A673 (cell line): ENCODE measurements at places on chromosomes 6 and 20. TPM values are rescaled to one million over a fixed set of nuclear protein-coding genes. Genes with fewer than 3 reads are reported as not detected.

Gene RUNX2
- 4.0 and 4.9 TPM in 2 replicates for total RNA-seq

Gene SCRT2
- 0.50 and 0.69 TPM in 2 replicates for total RNA-seq

- no peak overlapping the region for H3K4me3 ChIP-seq
- DNase-seq, result no peak
- H3K27ac ChIP-seq, result no peak overlapping the region
- H3K36me3 ChIP-seq, result peaks cover 29% of the 10 kb centered on the region
- H3K4me1 ChIP-seq, result no peaks in the 10 kb centered on the region
These were observed 69.6 kb downstream of the IGF2R start for GRCh38 chr6:160038479-160038878.

DNA sequence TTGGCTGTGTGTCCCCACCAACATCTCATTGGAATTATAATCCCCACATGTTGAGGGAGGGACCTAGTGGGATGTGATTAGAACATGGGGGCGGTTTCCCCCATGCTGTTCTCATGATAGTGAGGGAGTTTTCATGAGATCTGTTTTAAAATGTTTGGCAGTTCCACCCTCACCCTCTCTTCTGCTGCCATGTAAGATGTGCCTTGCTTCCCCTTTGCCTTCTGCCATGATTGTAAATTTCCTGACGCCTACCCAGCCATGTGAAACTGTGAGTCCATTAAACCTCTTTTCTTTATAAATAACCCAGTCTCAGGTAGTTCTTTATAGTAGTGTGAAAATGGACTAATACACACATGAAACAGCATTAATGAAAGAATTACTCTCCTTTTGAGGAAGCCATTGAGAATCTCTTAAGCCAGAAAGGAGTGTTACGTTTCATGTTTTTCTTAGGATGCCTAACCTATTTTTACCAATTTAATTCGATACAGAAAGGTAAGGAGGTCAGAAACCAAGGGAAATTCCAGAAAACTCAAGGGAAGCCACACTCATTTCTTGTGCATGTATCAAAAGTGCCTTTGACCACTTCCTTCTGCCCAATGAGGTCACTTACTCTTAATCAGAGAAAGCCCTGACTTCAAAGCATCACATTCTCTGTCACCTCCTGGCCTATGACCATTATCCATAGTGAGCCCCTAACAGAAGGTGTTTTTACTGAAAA is 24.7 kb upstream of the HINT3 start:
- DNase-seq, result no peak
- H3K27ac ChIP-seq, result no peak overlapping the region
- no peaks in the 10 kb centered on the region for H3K4me1 ChIP-seq
- H3K27me3 ChIP-seq, result no peaks in the 10 kb centered on the region
- H3K36me3 ChIP-seq, result no peaks in the 10 kb centered on the region

DNA sequence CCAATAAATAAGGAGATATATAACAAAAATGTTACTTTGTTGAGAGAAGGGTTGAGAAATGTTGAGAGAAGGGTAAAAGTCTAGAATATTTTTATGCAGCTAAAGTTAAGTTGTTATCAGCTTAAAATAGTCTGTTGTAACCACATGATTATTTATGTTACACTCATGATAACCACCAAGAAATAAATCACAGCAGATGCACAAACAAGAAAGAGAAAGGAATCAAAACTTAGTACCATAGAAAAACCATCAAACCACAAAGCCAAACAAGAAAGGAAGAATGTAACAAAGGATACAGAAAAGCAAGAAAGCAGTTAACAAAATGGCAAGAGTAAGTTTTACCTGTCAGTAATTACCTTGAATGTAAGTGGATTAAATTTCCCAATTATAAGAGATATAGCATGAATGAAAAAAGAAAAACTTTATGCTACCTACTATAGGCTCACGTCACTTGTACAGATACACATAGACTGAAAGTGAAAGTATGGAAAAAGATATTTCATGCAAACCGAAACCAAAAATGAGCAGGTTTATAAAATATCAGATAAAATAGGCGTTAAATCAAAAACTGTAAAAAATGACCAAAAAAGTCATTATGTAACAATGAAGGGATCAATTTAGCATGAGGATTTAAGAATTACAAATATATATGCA is 93.6 kb downstream of the STXBP5 start:
- H3K36me3 ChIP-seq, result no peaks in the 10 kb centered on the region
- H3K4me3 ChIP-seq, result no peak overlapping the region
- DNase-seq, result no peak
- H3K27ac ChIP-seq, result no peak overlapping the region
- H3K27me3 ChIP-seq, result no peaks in the 10 kb centered on the region
- H3K4me1 ChIP-seq, result no peaks in the 10 kb centered on the region

GRCh38 chr6:40877362-40877761 is 161.7 kb downstream of the UNC5CL start:
- no peak for DNase-seq
- H3K4me1 ChIP-seq, result no peaks in the 10 kb centered on the region
- H3K27ac ChIP-seq, result no peak overlapping the region

GRCh38 chr6:142913511-142914047 is 31.4 kb downstream of the HIVEP2 start:
- H3K4me3 ChIP-seq, result no peak overlapping the region
- DNase-seq, result no peak
- no peaks in the 10 kb centered on the region for H3K27me3 ChIP-seq
- no peak overlapping the region for H3K27ac ChIP-seq
- no peaks in the 10 kb centered on the region for H3K4me1 ChIP-seq

GRCh38 chr6:154353626-154354025 is 3.0 kb downstream of the IPCEF1 start:
- H3K36me3 ChIP-seq, result no peaks in the 10 kb centered on the region
- peaks cover 6% of the 10 kb centered on the region for H3K4me1 ChIP-seq
- no peak overlapping the region for H3K4me3 ChIP-seq
- no peaks in the 10 kb centered on the region for H3K27me3 ChIP-seq
- no peak overlapping the region for H3K27ac ChIP-seq

- peak; percentile 36 for DNase-seq
- H3K4me3 ChIP-seq, result no peak overlapping the region
- no peaks in the 10 kb centered on the region for H3K36me3 ChIP-seq
- H3K27me3 ChIP-seq, result no peaks in the 10 kb centered on the region
- no peak overlapping the region for H3K27ac ChIP-seq
These were observed 72.6 kb downstream of the CD109 start for GRCh38 chr6:73768558-73768957.

DNA sequence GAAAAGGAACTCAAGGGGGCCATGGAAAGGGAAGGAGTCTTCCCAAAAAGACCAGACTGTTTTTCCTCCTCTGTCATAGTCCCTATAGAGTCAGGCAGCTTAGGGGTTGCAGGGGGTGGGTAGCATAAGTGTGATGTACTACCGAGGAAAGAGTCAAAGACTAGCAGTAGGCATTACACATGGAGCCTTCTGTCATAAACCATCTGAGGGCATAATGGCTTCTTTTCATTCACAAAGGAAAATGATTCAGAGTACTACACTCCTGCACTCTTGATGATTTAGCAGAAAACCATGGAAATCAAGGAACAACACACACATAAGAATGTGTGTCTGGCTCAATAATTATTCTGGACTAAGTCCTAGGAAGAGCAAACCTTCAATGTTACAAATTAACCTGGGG is 14.9 kb downstream of the PLN start:
- no peak for DNase-seq
- H3K27ac ChIP-seq, result no peak overlapping the region
- peaks cover 14% of the 10 kb centered on the region for H3K4me1 ChIP-seq
- H3K27me3 ChIP-seq, result no peaks in the 10 kb centered on the region

- peaks cover 48% of the 10 kb centered on the region for H3K4me1 ChIP-seq
- H3K27me3 ChIP-seq, result no peaks in the 10 kb centered on the region
- H3K36me3 ChIP-seq, result no peaks in the 10 kb centered on the region
These were observed 6.4 kb downstream of the MYLK4 start for GRCh38 chr6:2744209-2744771.

DNA sequence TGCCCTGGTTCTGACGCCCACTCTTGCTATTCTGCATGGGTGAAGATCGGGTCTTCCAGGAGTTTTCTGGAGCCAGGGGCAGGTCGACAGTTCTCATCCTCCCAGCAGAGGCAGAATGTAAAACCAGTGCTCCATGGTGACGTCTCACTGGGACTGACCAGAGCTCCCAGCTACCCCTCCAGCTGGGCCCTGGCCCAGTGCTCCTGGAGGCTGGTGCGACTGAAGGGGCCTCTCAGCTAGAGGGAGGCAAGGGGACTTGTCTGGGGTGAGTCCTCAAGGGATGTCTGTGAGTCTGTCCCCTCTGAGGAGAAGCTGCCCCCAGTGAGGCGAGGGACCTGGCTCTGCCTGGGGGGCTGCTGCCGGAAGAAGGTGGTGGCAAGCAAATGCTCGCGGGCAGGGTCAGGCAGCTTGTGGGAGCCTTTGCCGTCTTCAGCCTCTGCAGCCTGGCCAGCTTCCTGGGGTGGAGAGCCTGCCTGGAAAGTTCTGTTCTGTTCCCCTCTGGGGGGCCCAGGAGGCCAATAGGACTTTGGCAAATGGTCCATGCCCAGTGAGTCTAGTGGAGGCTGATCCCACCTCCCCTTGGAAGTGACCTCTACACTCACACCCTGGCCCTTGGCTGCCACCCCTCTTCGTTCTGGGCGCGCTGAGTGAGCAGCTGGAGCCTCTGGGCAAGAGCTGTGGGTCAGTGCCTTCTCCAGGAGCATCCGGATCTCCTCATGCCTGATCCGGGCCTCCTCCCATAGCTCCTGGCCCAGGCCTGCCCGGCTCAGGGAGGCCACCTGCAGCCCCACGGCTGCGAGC is 47.5 kb downstream of the KIAA1755 start:
- no peaks in the 10 kb centered on the region for H3K36me3 ChIP-seq
- DNase-seq, result no peak
- no peaks in the 10 kb centered on the region for H3K4me1 ChIP-seq
- H3K27me3 ChIP-seq, result no peaks in the 10 kb centered on the region

GRCh38 chr6:27096834-27097511 is 150.5 kb upstream of the PRSS16 start:
- no peaks in the 10 kb centered on the region for H3K36me3 ChIP-seq
- H3K27ac ChIP-seq, result no peak overlapping the region
- peak overlapping the region; percentile 54 for H3K4me3 ChIP-seq
- no peaks in the 10 kb centered on the region for H3K27me3 ChIP-seq

DNA sequence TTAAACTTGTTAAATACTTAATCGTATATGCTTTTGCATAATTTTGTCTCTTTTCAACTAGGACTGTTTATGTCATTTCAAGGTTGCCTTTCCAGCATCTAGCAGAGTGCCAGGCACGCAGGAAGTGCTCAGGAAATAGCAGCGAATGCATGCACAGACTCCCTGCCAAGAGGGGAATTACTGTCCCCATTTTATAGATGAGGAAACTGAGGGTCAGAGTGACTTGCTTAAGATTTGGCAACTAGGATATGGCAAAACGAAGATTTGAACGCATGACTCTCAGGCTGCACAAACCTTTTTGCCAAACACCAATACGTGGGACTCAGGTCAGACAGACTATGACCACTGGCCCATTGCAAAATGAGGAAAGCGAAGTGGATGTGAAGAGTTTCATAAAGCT is 22.5 kb downstream of the EYA2 start:
- H3K4me1 ChIP-seq, result no peaks in the 10 kb centered on the region
- no peaks in the 10 kb centered on the region for H3K36me3 ChIP-seq
- peaks cover 5% of the 10 kb centered on the region for H3K27me3 ChIP-seq
- no peak for DNase-seq
- H3K4me3 ChIP-seq, result no peak overlapping the region

DNA sequence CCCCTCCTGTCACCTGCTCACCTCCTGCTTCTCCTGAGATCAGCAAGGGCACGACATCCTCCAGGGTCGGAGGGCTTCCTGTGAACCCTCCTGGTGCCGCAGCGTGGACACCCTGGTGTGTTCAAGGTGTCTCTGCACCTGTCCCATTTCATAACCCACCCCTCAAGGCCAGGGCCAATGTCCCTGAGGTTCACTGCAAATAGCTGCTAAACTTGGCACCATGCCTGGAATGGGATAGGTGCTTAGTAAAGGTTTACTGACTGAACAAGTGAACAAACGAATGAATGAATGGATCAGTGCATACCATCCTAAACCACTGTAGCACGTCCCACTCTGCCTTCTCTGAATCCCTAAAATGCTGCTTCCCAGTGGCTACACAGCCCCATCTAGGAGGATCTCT is 35.0 kb downstream of the SIRPA start:
- peaks cover 37% of the 10 kb centered on the region for H3K36me3 ChIP-seq
- DNase-seq, result no peak
- no peaks in the 10 kb centered on the region for H3K27me3 ChIP-seq
- H3K4me3 ChIP-seq, result no peak overlapping the region
- no peak overlapping the region for H3K27ac ChIP-seq
- H3K4me1 ChIP-seq, result peaks cover 13% of the 10 kb centered on the region

DNA sequence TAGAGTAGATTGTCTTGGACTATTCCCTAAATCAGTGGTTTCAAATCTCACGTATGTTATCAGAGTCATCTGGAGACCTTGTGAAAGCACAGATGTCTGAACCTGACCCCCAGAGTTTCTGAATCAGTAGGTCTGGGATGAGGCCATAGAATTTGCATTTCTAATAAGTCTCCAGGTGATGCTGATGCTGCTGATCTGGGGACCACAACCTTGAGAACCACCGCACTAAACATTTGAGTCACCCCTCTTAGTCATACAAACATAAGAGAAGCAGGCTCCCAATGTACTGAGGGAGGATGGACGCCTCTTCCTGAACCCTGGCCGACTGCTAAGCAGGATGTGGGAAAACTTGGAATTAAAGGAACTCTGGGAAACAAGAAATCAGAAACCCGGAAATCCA is 187.8 kb upstream of the PRDM1 start:
- H3K4me3 ChIP-seq, result no peak overlapping the region
- H3K27ac ChIP-seq, result no peak overlapping the region
- no peak for DNase-seq
- H3K4me1 ChIP-seq, result no peaks in the 10 kb centered on the region
- H3K27me3 ChIP-seq, result no peaks in the 10 kb centered on the region

DNA sequence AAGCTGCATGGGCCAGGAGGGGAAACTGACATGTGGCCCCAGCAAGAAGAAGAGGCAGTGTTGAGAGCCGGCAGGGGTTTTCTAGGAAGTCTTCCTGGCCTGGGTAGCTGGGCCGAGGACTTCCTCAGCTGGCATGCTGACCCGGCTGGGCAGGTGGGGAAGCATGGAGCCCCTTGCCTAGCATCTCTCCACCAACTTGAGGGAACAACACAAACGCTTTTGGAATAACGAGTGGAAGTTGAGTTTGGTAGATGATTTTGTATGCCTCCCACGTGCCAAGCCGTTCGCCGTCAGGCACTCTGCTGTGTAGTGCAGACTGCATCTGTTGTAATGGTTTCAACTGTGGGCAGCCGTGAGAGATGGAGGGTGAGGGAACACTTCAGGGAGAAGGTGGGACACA is 7.3 kb downstream of the TMEM181 start:
- H3K27me3 ChIP-seq, result no peaks in the 10 kb centered on the region
- no peak overlapping the region for H3K4me3 ChIP-seq
- no peak overlapping the region for H3K27ac ChIP-seq
- H3K36me3 ChIP-seq, result no peaks in the 10 kb centered on the region
- H3K4me1 ChIP-seq, result no peaks in the 10 kb centered on the region
- no peak for DNase-seq

- H3K4me3 ChIP-seq, result no peak overlapping the region
- H3K27ac ChIP-seq, result no peak overlapping the region
- H3K27me3 ChIP-seq, result no peaks in the 10 kb centered on the region
- peak; percentile 82 for DNase-seq
- no peaks in the 10 kb centered on the region for H3K36me3 ChIP-seq
These were observed 40.3 kb upstream of the OGFRL1 start for GRCh38 chr6:71248306-71248765.
